Activated CD8-positive, alpha-beta memory T cell treated with anti-CD3 and anti-CD28 coated beads, Interleukin-2, amount 10 ng/mL, durations not matched to agents 7 days and 5 days (primary cell): ENCODE measurements at places on chromosomes 11 and 22. TPM values are rescaled to one million over a fixed set of nuclear protein-coding genes. Genes with fewer than 3 reads are reported as not detected.

UBE2L6 gene
- total RNA-seq, result 317 TPM

GRCh38 chr11:26086028-26086427 lies 245.9 kb upstream of the ANO3 start:
- no peak for DNase-seq

DNA sequence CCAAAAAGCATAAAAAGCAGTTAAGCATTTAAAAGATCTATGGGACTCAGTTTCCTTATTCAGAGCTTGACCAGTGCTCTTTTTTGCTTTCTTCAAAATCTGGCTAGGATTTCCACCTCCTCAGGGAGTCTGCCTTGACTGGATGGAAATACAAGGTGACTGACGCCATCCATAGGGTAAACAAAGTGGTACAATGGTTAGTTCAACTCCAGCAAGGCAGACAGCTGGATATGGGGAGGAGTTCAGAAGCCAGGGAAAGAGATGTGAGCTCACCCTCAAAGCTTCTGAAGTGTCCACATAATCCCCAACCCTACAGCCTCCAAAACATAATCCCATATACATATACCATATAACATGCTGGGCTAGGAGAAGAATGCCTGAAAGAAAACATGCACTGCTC lies 52.0 kb downstream of the KIRREL3 start:
- no peak for DNase-seq

GRCh38 chr11:35791088-35791958 lies 128.7 kb downstream of the TRIM44 start:
- no peak for DNase-seq

DNA sequence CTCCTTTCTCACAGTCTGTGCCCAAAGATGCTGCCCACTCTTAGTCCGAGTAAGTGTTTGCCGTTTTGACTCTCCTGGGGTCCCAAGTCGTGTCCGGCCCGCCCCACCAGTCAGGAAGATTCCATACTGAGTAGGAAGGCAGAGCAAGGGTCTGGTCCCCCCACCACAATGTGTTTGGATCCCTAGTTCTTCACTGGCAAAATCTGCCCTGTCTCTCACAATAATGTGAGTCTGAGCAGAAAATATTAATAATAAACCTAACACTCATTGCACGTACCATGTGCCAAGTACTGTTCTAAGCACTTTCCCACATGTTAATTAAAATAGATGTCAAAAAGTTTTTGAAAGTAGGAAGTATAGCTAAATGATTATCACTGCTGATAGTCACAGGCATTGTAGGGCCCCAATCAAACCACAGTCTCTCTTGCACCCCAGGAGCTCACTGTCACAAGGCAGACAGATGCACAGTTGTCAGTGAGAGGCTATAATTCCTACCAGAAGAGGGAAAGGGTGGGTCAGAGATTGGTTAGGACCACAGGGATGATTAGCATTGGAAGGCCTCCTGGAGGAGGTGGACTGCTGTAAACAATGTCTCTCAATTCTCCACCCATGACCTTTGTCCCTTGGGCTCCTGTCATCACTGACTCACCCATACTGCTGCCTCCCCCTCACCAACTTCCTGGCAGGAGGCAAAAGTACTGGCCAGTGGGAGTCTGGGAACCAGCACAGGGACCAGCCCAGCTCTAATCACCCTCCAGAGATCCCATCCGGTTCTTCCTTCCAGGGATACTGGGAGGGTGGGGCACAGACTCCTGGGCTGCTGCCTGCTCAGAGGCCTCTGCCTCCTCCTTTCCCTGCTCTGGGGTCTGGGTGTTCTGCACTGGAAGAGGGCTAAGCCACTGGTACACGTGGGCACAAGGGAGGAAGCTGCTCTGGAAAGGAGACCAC lies 1.0 kb upstream of the POLD4 start:
- DNase-seq, result no peak

OR51B5 gene
- not detected for total RNA-seq

GRCh38 chr11:27040302-27041115 lies at the start of gene BBOX1:
Gene BBOX1, plus strand, starts transcription at chr11:27040815. Its CDS starts 14,616 bp downstream, at chr11:27055431.
- no peak for DNase-seq

- peak; percentile 55 for DNase-seq
Observed at GRCh38 chr22:35400501-35400790, 506 bp downstream of the MCM5 start.

- DNase-seq, result no peak
Observed at GRCh38 chr11:3626250-3626960, 15.4 kb downstream of the ART5 start.

- DNase-seq, result no peak
Observed at GRCh38 chr11:129998107-129998506, 4.5 kb downstream of the PRDM10 start.

DNA sequence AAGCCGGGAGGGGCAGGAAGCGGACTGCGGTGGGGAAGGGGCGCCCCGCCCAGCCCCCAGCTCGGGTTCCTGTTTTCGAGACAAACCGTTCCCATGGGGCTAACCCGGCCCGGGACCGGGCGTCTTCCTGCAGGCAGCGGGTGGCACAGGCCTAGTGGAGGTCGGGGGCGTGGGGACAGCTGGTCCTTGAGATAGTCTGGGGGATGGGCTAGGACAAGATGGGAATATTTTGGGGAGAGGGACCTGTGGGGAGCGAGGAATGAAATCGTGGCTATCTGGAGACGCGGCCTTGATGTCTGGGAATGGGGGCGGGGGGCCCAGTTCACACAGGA lies 1.2 kb upstream of the RASGRP2 start:
- peak; percentile 93 for DNase-seq

FGF4 gene
- total RNA-seq, result not detected

MS4A5 gene
- not detected for total RNA-seq

MRGPRX1 gene
- total RNA-seq, result not detected

DNA sequence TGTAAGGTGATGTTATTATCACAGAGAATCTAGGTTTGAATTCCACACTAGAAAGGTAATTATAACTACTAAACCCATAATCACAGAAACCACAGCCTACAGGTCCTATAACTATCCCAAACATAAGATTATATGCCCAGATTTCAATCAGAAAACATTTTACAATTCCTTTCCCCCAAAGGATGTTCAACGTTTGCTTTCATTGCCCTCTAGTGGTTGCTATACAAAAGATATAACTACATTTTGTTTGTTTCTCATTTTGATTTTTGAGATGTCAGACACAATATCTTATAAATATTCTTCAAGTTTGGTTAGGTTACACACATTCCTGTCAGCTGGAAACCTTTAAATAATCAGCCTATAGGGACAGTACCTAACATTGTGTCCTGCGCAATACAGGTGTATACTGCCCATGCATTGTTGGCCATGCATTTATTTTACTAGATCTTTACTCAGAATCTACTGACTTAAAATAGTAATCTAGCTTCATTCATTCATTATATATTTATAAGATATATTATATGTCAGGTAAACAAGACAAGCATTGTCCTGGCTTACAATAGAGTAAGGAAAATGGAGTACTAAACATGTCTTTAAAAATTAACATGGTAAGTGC lies 530.5 kb upstream of the CCDC90B start:
- DNase-seq, result no peak

DNA sequence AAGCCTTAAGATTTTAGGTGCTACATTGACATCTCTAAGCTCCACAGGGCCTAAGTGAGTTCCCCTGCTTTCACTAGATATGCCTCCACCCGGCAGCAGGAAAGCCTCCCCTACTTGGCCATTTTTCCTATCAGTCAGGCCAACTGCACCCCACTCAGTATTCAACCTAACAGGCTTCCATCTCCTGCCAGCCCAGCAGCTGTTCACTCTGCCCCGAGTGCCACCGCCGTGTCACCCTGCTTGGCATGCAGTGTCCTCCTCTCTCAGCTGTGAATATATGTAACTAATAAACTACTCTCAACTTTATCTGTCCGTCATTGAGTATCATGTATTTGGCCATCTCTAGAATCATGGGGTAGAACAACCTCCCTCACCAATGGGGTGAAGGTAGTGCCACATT lies 9.0 kb upstream of the OR6M1 start:
- DNase-seq, result no peak

DNA sequence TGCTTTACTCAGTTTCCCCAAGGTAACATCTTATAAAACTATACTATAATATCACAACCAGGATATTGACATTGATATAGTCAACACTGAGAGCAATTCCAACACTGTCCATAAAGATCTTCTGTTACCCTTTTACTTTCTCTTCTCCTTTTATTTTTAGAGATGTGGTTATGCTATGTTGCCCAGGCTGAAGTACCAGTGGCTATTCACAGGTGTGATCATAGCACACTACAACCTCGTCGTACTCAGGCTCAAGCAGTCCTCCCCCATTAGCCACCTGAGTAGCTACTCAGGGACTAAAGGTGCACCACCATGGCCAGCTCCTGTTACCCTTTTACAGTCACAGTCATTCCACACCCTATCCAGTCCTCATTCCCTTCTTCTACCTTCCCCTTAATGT lies 119.7 kb downstream of the CWF19L2 start:
- no peak for DNase-seq

- DNase-seq, result no peak
Observed at GRCh38 chr11:119222308-119222707, 16.2 kb downstream of the CBL start.

GRCh38 chr22:27110665-27111451 lies 453.5 kb downstream of the MIAT start:
- no peak for DNase-seq

C2CD3 gene
- total RNA-seq, result 40.2 TPM

MS4A14 gene
- not detected for total RNA-seq

DNA sequence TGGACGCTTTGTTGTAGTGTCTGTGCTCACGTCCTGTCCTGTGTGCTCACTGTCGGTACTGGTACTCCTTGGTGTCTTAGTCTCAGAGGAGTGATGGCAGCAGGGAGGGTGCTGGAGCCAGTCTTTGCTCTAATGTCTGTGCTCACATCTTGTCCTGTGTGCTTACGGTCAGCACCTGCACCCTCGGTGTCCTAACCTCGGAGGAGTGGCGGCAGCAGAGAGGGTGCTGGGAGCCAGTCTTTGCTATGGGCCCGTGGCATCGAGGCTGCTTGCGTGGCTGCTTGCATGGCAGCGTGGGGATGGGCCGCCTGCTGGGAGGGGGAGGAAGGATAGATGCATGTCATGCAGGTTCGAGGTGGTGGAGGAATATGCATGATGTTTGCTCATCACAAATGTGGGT lies 12.7 kb downstream of the IGHMBP2 start:
- DNase-seq, result no peak

DNA sequence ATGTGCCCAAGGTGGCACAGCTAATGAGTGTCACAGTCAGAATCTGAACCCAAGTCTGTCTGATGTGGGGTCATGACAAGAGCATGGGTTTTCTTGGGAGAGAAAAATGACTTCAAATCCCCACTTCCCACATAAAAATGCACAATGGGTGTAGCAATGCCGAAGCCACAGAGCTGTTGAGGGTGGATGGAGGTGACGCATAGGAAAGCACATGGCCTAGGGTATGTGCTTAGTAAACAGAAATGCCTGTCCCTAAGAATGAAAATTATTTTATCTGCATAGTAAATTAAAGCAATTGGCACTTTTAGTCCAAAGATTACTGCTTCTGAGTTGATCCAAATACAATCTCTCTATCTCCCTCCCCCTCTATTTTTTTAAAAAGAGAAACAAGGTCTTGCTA lies 10.9 kb downstream of the MICAL3 start:
- DNase-seq, result no peak

DNA sequence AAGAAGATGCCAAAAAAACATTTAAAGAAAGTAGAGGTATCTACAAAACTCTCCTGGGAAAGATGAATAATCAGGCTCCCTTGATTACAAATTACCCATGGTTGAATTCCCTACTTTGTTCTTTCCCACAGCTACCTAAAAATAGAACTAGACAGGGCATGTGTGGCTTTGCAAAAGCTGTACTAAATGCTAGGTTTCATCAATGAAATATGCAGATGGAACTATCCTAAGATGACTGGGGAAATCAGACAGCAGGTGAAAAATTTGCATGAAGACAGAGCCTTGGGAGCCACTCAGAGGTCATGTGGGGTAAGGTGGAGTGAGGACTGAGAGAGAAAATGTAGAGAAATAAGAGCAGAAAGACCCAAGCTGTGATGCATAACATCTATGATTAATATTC lies 14.7 kb downstream of the LAYN start:
- DNase-seq, result no peak

C11orf86 gene
- not detected for total RNA-seq

- no peak for DNase-seq
Observed at GRCh38 chr11:109223451-109223850, 198.5 kb upstream of the C11orf87 start.

ZP1 gene
- not detected for total RNA-seq

GRCh38 chr22:23271597-23271908 lies 91.2 kb downstream of the BCR start:
- no peak for DNase-seq

DNA sequence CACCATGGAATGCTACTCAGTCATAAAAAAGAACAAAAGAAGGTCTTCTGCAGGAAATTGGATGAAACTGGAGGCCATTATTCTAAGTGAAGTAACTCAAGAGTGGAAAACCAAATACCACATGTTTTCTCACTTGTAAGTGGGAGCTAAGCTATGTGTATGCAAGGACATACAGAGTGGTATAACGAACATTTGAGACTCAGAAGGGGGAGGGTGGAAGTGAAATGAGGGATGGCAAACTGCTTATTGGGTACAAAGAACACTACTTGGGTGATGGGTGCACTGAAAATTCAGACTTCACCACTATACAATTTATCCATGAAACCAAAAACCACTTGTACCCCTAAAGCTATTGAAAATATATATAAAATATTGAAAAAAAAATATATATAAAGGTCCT lies 13.4 kb upstream of the CAT start:
- no peak for DNase-seq

TMPRSS13 gene
- 2.0 TPM for total RNA-seq

- no peak for DNase-seq
Observed at GRCh38 chr11:113689768-113690618, 16.1 kb downstream of the TMPRSS5 start.

DNA sequence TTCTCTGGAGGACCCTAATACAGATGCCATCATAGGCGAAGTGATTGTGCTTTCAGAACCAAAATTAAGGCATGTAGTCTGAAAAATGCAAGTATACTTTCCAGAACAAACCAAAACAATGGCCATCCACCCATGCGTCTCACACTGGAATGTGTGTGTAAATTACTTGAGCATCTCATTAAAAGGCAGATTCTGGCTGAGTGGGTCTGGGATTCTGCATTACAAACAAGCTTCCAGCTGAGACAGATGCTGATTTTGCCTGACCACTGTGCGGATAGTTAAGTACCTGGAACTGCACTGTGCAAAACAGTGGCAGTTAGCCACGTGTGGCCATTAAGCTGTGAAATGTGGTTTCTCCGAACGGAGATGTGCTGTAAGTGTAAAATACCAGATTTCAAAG lies 26.2 kb downstream of the RRP7A start:
- no peak for DNase-seq

- DNase-seq, result no peak
Observed at GRCh38 chr22:31605851-31606585, 56.0 kb downstream of the PISD start.

DNA sequence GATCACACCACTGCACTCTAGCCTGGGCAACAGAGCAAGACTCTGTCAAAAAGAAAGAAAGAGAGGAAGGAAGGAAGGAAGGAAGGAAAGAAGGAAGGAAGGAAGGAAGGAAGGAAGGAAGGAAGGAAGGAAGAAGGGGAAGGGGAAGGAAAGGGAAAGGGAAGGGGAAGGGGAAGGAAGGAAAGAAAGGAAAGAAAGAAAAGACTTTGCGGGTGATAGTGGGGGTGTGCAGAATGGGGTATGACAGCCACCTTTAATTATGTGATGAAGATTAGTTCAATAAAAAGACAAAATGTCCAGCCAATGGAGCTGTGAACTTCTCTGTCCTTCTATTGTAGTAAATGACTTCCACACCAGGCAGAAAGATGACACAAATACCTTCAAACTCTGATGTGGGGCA lies 8.7 kb upstream of the APLP2 start:
- no peak for DNase-seq

- DNase-seq, result peak; percentile 18
Observed at GRCh38 chr22:48101704-48102103, 1339.3 kb downstream of the TBC1D22A start.

GRCh38 chr11:106238704-106239360 lies 161.4 kb downstream of the AASDHPPT start:
- DNase-seq, result no peak
